ENCODE measurements at places on chromosomes 11 and 22.

- no peak for DNase-seq
These were observed 18.3 kb downstream of the SLC5A12 start for GRCh38 chr11:26703411-26704191.

GRCh38 chr11:69905611-69906452, 86.6 kb upstream of the FGF3 start:
- DNase-seq: no peak

DNA sequence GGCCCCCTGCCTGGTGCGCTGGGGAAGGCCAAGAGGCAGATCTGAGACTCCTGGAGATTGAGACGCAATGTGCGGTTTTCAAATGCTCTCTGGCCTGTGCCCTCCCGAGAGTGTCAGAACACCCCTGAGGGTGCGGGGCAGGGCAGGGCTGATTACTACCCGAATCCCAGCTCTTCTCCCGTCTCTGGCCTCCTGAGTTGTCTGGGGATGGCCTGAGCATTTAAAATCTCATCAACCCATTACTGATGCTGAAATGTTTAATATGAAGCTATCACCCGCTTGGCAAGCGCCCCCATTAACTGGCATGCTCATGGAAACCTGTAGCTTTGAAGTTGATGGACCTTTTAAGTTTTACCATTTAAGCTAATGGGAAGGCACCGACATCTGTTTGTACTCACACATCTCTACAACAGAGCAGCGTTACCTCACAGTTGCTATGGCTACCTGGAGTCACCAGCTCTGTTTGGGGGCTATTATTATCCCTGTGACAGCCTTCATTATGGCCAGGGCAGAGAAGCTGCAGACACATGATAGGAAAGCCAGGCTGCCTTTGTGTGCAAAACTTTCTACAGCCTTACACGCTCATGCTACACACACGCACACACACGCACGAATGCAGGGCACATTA, 3.6 kb upstream of the MB start:
- DNase-seq: no peak

- no peak for DNase-seq
These were observed 31.2 kb upstream of the C11orf87 start for GRCh38 chr11:109390752-109391151.

GRCh38 chr22:24376586-24376985, 50.8 kb upstream of the ADORA2A start:
- no peak for DNase-seq

DNA sequence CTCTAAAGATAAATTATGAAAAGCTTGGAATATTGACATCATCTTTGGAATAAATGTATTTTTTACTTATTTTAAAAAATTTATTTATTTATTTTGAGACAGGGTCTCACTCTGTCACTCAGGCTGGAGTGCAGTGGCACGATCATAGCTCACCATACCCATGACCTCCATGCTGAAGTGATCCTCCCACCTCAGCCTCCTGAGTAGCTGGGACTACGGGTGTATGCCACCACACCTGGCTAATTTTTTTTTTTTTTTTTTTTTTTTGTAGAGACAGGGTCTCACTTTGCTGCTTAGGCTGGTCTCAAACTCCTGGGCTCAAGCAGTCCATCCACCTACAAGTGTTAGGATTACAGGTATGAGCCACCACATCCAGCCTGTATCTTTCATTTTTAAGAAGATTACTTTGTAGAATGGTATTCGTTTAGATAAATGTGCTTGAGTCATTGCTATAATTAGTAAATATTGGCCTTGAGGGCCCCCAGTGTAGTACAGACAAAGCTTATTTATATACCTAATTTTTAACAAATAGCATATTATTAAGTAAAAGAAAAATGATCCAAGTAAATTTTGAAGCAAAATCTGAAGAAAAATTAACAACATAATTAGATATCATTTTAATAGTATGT, 8.5 kb downstream of the SWAP70 start:
- no peak for DNase-seq

GRCh38 chr11:11414996-11415395, 61.9 kb upstream of the CSNK2A3 start:
- DNase-seq: no peak

DNA sequence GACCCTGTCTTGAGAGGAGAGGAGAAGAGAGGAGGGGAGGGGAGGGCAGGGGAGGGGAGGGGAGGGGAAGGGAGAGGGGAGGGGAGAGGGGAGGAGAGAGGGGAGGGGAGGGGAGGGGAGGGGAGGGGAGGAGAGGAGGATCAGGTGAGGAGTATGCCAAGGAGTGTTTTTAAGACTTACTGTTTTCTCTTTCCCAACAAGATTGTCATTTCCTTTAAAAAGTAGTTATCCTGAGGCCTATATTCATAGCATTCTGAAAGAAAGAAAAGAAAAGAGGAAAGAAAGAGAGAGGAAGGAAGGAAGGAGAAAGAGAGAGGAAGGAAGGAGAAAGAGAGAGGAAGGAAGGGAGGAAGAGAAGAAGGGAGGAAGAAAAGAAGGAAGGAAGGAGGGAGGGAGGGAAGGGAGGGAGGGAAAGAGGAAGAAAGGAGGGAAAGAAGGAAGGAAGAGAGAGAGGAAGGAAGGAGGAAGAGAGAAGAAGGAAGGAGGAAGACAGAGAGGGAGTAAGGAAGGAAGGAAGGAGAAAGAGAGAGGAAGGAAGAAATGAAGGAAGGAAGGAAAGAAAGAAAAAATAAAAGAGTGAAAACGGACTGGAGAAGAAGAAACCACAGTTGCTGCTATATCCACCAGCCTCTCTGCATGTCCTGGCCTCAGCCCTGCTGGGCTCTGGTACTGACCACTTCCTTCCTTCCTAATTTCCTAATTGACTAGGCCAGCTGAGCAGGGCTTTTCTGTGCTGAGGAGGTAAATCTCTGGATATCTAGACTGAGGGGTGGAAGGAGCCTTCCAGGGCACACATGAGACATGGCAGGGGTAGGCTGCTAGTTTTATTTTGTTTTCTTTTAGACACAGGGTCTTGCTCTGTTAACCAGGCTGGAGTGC, 1.1 kb upstream of the SAA1 start:
- DNase-seq: no peak

- no peak for DNase-seq
These were observed 446 bp downstream of the VSTM5 start for GRCh38 chr11:93849751-93850593.

- no peak for DNase-seq
These were observed 15.3 kb downstream of the MICAL2 start for GRCh38 chr11:12125609-12126149.

DNA sequence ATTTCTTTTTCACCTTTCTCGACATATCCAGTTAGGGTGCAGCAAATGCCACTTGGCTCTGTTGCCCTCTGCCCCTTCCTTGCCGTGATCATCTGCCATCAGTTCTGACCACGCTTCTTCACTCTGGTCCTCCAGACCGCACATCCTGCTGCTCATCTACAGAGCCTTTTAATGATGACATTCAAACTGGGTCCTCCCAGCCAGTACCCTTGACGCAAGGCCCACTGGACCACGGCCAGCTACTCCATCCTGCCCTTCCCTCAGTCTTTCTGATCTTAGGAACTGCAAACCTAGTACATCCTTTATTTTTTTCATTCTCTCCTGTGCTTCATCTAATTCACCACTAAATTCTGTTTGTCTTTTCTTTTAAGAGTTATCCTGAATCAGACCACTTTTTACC, 551.8 kb downstream of the NTM start:
- no peak for DNase-seq

- no peak for DNase-seq
These were observed 1.2 kb downstream of the YDJC start for GRCh38 chr22:21628386-21629254.

DNA sequence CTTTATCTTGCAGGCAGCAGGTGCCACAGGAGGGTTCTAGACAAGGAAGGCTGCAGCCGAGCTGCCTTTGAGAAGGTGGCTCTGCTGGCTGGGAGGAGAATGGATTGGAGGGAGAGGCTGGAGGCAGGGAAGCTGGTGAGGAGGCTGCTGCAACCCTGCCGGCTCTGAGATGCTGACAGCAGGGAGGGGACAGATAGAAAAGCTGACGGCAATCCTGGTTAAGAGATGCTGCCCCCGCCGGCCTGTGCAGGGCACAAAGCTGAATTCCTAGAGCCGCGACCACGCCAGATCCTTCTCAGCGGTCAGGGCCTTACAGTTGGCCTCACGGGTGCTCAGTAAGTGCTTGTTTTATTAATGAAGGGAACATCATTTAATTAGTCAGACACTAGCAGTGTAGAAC, 105.4 kb downstream of the CACNA1I start:
- no peak for DNase-seq

- DNase-seq: no peak
These were observed 30.3 kb downstream of the BCR start for GRCh38 chr22:23210428-23211170.

DNA sequence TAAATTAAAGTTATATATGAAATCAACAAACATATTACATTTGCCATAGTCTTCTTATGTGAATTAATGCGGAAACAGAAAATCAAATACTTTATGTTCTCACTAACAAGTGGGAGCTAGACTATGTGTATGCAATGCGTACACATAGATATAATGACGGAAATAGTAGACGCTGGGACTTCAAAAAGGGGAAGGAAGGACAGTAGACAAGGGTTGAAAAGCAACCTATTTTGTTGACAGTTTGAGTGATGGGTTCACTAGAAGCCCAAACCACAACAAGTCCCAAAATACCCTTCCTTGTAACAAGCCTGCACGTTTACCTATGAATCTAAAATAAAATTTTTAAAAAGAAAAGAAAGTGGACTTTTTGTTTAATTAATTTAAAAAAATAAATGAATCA, 430.8 kb upstream of the CNTN5 start:
- no peak for DNase-seq

- DNase-seq: no peak
These were observed 20.4 kb downstream of the CDPF1 start for GRCh38 chr22:46229701-46230100.

GRCh38 chr11:19866521-19866920, 153.9 kb downstream of the NAV2 start:
- no peak for DNase-seq
